Hepatocyte (in vitro differentiated cells): ENCODE measurements at places on chromosomes 7 and 10.
A peak's percentile ranks its signal among the peaks of the same experiment; 100 is the strongest.

DNA sequence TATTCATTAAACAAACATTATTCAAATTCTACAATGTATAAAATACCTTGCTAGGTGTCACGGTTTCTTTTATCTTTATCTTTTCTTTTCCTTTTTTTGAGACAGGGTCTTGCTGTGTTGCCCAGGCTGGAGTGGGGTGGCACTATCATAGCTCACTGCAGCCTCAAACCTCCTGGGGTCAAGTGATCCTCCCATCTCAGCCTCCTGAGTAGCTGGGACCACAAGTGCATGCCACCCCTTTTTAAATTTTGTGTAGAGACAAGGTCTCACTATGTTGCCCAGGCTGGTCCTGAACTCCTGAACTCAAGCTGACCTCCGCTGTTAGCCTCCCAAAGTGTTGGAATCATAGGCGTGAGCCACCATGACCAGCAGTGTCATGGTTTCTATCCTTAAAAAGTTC lies 17.9 kb upstream of the BLOC1S2 start:
- DNase-seq = no peak

DNA sequence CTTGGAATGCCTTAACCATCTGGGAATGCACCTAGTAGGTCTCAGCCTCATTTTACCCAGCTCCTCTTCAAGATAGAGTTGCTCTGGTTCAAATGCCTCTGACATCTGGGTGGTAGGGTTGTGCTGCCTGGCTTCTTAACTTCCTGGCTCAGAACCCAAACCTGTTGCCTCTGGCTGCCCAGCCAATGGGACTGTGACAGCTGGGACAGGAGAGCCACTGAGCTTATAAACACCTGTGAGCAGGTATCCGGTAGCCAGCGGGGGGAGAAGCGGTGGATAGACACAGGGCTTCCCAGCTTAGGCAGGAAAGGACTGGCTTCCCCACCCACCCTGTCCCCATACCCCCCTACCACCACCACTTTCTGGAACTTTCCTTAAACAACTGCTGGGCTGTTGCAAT lies 115.8 kb upstream of the CARD11 start:
- DNase-seq = no peak

DNA sequence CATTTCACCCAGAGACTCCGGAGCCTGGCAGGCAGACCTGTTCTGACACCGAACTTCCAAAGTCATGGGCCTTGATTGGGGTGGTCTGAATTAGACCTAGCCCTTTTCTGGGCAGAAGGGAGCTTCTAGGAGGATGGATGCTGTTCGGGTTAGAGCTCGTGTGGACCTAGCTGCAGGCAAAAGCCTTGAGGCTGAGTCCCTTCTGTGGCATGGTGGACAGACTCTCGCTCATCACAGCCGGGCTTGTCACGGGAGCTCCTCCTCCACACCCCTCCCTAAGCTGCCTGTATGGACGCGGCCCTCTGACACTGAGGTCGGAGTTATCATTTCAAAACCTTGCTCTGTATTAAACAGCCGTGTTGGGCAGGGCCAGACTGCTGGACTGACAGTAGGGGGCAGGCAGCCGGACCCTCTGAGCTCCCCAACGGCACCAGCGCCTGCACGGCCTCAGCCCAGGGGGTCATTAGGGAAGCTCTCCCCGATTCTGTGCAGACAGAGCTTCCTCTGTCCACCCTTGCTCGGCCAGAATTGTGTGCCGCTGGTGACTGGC lies 2.2 kb downstream of the IRF5 start:
- no peak for DNase-seq

DNA sequence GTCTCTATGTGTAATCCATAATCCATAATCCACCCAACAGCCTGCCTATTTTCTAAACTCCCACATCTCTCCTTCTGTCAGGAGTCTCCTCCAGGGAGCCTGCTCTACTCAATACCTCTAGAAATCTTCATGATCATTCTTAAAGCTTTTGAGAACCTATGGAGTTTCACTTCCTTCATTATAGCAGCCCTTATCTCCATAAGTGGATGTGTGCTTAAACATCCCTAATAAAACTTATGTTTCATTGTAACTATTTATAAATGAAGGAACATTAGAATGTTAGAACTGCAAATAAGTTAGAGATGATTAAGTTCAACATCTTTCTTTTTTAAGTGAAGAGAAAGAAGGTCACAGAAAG lies 8.5 kb downstream of the CPED1 start:
- no peak for DNase-seq

DNA sequence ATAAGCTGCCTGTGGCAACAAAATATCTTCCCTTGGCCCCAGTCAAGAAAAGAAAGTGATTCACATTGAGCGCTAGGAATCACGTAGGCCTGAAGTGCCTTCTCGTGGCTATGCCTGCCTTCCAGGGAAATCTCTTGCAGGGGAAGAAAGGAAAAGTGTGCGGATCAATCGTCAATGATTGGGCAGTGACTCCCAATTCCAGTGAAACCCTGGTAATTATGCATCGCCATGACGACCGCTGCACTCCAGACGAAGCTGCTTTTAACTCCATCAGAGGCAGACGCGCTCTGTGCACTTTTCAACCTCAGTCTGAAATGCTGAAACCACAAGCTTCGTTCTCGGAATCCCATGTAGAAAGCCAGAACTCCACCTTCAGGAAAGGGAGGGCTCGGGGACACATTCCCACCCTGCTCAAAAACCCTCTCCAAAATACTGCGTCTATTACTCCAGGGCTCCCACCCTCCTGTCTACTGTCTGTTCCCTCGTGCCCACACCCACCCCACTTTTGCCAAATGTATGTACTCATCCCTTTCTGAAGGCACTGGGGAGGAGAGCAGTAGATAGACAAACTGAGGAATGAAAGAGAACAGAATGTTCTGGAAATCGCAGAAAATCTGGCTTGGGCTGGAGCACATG lies 24.2 kb upstream of the PRKAG2 start:
- no peak for DNase-seq

GRCh38 chr7:18212758-18213157 lies 185.1 kb upstream of the PRPS1L1 start:
- peak; percentile 21 for DNase-seq

DNA sequence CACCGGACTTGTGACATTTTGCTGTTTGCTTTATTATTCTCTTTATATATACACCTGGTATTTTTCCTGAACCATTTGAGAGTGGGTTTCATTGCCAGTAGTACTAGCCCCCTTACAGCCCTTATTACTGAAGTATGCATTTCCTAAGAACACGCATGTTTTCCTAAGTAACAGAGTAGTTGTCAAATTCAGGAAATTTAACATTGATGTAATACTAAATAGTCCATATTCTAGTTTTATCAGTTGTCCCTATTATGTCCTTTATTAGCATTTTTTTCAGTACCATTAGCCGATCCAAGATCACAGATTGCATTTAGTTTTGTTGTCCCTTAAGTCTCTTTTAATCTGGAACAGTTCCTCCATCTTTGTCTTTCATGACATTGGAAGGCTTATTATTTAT lies 8.0 kb downstream of the KMT2E start:
- DNase-seq = no peak

- no peak for DNase-seq
Measured at GRCh38 chr7:87213252-87213651, 6.3 kb downstream of the TMEM243 start.

- peak; percentile 12 for DNase-seq
Measured at GRCh38 chr7:20737840-20738448, 48.7 kb downstream of the SP8 start.

DNA sequence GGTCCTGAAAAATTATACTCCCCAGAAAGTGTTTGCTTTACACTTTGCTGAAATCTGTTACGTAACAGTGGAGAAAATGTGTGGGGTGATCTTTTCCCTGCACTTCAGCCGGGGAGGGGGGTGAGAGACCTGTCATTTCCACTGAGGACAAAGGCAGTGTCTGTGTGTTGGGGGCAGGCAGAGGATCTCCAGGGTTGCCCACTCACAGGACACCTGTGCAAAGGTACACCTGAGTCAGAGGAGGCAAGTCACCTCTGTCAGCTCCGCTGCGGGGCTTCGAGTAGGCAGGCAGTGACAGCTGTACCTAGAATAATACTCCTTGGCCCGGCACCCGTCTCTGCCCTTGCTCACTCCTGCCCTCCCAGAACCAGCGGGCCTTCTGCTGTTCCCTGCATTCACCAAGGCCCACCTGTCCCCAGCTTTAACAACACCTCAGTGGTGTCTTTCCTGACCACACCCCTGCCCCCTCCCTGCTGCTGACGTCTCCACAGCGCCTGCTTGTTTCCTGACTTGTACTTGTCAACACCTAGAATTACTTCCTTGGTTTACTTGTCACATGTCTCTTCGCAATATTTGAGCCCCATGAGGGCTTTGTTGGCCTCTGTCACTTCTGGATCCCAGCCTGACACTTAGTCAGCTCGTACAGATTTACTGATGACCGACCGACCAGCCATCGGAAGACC lies 159.2 kb downstream of the NEURL1 start:
- DNase-seq = no peak

- DNase-seq = no peak
Measured at GRCh38 chr10:103723557-103723956, 131.8 kb downstream of the SH3PXD2A start.

GRCh38 chr10:59587083-59587755 lies 122.4 kb downstream of the SLC16A9 start:
- no peak for DNase-seq
